Renal cortex interstitium (tissue), 15 donors: ENCODE measurements at places on chromosomes 1 and 21.

DNA sequence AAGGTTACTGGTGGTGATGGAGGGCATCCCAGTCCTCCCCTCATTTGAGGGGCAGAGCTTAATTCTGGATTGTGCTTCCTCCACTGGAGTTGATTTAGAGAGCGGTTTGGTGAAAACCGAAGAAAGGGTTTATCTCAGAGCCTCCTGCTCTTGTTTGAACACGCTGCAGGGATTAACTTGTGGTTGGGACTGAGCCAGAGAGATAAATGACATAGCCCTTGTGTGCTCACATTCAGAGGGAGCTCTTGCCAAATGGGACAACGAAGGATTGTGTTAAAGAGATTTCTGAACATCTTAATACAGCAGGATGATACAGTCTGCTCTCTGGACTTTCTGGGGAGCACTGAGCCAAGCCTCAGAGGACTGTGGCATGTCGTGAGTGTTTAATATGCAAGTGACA, 308.2 kb downstream of the DISC1 start:
- no peak for DNase-seq

- DNase-seq, result no peak
Observed at GRCh38 chr21:44916965-44917364, 3.7 kb downstream of the ITGB2 start.

GRCh38 chr1:225611537-225612223, 41.2 kb downstream of the ENAH start:
- DNase-seq, result no peak

- no peak for DNase-seq
Observed at GRCh38 chr21:30101967-30102366, 64.6 kb downstream of the CLDN17 start.

DNA sequence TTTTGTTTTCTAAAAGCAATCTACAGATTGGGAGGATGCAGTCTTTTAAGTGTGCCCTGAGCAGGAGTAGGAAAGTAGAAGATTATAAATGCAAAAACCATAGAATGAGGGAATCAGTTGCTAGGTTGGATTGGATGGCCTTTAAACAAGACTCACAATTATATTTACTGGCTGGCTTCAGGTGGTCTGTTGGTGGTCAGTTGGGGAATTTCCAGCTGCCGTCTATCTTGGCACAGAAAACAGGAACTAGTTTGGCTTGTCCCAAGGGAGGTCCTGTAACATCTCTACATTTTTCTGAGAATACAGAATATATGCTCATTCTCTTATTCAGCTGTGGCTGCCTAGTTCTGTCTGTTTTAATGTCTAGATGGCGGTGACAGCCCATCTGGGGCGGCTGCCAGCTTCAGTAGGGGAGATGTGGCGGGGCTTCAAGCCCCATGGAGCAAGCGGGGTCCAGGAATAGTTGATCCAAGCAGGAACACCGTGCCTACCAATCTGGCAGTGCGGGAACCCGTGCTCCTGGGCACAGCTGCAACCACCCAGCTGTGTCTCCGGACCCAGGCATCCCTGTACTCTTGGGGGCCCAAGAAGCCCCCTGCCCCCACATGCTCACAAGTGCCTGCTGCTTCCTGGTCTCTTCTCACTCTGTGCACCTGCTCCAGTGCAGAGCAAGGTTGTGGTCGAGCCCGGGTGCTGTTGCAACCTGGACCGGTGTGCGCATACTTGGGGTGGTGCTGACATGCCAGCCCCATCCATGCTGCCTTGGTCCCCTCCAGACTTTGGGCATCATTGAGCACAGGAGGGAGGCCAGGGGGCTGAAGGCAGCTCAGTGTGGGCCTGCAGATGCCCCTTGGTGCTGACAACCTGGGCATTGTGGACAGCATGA, 1182.6 kb downstream of the AMY1C start:
- no peak for DNase-seq
